ENCODE measurements at places on chromosomes 3 and 15.

GRCh38 chr3:151460774-151461450 is at the start of gene IGSF10:
TSS of gene IGSF10 (minus strand) at chr3:151461061. CDS start at chr3:151458709, 2,352 bp downstream.
- no peak for DNase-seq

DNA sequence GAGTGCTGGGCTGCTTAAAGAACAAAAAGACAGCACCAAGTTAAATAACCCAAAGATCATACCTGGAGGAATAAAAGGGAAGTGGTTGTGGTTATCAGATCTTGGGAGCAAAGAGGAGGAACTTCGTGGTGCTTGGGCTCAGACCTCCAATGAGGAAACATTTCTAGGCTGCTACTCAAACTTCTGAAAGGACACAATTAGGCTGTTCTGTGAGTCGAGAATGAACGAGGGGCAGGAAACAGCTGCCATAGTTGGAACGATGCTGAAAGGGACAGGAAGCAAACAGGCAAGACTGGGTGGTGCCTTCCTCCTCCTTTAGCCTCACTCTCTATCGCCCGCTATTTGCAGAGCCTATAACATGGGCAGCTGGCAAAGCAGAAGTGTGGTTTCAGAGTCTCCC is 276.3 kb upstream of the ARRDC4 start:
- no peak for DNase-seq

- DNase-seq = no peak
These were observed 154.6 kb upstream of the TLE3 start for GRCh38 chr15:70252056-70252950.

- no peak for DNase-seq
These were observed 59.7 kb upstream of the CCDC50 start for GRCh38 chr3:191269289-191270085.

DNA sequence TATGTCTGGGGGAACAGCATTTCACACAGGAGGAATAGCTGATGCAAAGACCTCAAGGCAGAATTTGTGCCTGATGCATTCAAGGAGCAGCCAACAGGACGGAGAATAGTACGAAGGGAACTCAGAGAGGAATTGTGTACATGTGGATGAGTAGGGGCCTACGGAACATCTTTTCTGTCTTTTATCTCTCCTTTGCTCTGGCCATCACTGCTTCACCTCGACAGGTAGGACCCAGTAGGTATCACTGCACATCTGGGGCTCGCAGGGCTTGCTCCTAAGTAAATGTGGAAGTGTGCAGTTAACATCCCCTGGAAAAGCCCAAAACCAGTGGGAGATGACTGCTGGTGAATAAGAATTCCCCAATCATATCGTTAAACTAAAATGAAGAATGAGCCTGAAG is 56.4 kb upstream of the POU1F1 start:
- no peak for DNase-seq

- DNase-seq = no peak
These were observed 136.2 kb downstream of the LRTM1 start for GRCh38 chr3:54791501-54792156.

DNA sequence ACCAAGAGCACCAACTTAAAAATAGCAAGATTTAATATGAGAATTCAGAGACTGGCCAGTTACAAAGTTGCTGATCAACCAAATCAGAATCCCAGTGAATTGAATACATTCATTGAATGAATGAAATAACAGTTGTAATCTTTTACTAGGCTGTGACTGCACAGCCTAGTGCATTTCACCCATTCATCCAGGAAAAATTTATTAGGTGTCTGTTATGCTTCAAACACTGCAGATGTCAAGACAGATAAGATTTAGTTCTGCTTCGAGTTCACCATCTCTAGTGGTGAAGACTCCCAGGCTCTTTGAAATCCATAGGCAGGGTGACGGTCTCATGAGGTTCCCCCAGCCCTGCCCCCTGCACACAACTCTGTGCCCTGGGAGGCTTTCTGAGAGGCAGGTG is 28.9 kb downstream of the TGM4 start:
- DNase-seq = no peak

DNA sequence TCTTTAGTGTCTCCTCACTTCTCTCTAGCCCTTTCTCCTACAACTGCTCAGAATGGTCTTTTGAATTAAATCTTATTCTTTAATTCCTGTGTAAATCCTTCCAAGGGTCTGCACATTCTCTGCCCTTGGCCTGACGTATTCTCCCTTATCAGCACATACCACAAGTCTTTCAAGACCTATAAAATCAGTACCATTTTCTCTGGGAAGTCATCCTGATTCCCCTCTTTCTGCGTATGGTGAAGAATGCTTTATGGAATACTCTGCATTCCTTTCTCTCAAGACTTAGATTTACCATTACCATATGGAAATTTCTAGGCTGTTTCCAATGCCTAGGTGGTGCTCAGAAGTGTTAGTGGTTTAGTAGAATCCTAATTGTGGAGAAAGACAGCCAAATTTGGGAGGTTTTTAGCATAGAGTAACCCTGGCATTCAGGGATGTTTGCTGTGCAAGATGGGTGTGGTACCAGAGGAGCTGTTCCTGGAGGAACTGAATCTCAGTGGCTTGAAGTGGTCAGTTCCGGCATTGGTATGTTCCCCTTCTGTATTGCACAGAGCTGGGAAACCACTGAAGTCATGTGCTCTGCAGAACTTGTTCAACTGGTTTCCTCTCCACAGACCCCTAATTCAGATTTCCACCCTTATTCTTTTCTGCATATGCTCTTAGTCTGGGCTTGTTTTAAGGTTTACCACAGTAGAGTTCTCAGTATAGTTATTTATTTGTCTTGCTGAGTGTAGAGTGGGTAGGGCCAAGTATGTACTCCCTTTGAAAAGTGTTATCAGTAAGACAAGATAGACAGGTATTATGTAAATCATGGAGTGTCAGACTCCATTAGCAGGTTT is 24.5 kb downstream of the IQGAP1 start:
- DNase-seq = no peak

DNA sequence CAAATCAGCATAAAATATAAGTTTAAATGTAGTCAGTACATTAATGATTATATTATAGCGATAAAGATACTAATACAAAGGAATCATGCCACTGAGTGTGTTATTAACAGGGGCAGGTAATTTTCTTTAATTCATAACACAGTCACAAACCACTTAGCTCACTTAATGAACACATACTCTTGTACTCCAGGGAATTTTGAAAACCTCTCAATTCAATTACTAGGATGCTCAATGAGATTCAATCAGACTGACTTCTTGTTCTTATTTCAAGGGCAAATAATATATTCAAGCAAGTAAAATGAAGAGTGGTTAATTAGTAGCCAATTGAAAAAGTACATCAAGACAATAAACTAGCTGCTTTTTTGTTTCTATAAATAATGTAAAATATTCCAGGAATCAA is 5.8 kb upstream of the SUCNR1 start:
- DNase-seq = no peak

DNA sequence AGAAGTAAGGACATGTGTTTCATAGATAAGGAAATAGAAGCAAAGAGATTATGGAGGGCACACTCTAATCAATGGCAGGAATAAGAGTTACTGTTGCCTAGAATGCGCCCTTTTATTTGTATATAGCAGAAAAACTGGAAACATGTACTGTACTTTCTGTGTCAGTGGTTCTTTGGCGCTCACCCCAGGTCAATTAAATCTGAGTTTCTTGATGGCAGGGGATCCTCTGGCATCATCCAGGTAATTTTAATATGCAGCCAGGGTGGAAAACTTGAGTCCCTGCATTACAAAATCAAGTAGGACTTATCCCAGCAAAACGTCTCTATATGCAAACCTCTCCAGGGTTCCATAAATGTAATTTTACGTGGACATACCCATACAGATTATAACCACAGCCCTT is 284.1 kb downstream of the IL5RA start:
- DNase-seq = no peak

DNA sequence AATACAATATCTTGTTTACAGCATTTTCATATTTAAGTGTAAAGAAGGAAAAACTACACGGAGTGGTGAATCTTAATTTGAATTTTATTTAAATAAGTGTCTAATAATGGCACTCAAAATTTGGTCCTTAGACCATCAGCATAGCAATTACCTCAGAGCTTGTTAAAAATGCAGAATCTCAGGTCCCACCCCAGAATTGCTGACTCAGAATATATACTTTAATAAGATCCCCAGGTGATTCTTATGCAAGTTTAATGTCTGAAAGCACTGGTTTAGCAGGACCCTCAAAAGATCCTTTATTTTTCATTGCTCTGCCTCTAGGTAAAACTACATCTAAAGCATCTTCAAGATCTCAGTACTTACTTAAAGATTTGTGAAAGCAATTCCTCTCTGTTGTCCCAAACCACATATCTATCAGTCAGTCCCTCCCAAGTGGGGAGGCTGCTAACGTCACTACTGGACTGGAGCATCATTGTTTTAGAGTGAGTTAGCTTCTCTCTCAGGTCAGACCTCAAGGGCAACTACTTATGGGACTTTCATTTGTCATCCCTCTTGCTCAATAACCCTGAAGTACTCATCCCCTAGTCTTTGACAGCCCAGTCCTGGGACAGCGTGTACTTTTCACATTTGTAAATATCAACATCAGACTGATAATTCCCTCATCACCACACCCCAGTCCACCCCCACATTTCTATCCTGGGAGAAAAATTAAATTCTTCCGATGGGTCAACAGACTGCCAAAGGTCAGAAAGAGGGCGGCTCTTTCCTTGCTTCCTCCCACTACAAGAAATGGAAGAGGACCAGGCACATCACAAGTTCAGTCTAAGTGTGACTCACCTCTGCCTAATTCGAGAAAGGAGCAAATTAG is 76.7 kb downstream of the CBLB start:
- DNase-seq = no peak

GRCh38 chr3:20878691-20879090 is 692.7 kb upstream of the SGO1 start:
- no peak for DNase-seq

- DNase-seq = no peak
These were observed 26.4 kb downstream of the ANXA2 start for GRCh38 chr15:60371175-60372051.

DNA sequence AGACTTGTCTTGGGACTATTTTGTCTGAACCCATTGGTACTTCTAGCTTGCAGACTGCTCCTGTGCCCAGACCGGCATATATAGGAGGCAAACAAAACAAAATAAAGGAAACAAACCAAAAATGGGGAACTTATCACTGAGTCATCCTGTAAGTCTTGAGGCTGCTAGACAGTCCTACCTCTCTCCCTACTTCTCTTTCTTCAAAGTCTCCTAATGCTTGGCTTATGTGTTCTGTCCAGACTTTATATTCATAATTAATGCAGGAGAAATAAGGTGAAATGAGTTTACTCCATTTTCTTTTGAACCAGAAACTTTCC is 266.2 kb downstream of the ZNF385D start:
- DNase-seq = no peak

- no peak for DNase-seq
These were observed 3.0 kb downstream of the INKA1 start for GRCh38 chr3:49805897-49806701.

- no peak for DNase-seq
These were observed 375 bp downstream of the CLCN2 start for GRCh38 chr3:184360929-184361531.

- DNase-seq = no peak
These were observed 65.9 kb upstream of the TNIK start for GRCh38 chr3:171526146-171526545.
